ENCODE measurements at places on chromosomes 2 and 18.

DNA sequence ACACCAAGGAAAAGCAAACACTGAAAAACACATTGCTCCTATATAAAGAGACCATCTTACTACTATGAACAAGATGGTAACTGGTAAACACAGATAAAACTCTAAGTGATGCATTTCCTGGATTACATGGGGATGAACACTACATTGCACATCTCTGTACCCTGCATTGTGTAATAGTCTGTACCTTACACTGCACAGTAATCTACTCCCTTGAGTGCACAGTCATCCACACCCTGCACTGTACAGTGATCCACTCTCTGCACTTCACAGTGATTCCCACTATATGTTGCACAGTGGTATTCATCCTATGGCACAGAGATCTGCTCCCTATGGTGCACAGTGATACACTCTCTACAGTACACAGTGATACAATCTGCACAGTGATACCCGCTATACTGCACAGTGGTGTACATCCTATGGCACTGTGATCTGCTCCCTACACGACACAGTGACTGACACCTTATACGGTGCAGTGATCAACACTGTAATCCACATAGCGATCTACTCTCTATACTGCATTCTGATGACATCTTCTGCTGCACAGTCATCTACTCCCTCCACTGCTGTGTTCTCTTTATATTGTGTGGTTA, 462.2 kb upstream of the RGPD4 start:
- DNase-seq = no peak

- peak; percentile 65 for DNase-seq
Observed at GRCh38 chr2:160042054-160042453, 20.4 kb downstream of the PLA2R1 start.

GRCh38 chr2:223000872-223001796, 50.9 kb upstream of the KCNE4 start:
- no peak for DNase-seq

GRCh38 chr2:15504882-15505663, 56.1 kb downstream of the NBAS start:
- no peak for DNase-seq

DNA sequence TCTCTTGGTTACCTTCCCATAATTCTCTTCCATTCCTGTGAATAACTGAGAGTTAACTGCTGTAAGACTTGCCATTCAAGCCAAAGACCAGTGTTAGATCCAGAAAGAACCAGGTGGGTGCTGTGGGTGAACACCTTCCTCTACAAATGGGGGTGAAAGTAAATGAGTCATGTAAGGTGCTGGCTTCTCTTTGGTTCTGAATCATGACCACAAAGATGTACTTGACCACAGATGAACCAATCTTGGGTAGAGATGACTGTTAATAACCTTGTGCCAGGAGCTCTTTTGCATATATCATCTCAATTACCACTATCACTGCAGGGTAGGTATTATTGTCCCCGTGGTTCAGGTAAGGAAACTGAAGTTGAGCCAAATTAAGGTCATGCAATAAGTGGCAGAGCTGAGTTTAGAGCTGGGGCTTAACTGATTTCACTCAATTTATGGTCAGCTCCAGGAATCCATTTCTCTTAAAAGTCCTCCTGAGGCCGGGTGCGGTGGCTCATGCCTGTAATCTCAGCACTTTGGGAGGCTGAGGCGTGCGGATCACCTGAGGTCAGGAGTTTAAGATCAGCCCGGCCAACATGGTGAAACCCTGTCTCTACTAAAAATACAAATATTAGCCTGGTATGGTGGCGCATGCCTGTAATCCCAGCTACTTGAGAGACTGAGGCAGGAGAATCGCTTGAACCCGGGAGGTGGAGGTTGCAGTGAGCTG, 244.9 kb upstream of the CXCR4 start:
- no peak for DNase-seq

DNA sequence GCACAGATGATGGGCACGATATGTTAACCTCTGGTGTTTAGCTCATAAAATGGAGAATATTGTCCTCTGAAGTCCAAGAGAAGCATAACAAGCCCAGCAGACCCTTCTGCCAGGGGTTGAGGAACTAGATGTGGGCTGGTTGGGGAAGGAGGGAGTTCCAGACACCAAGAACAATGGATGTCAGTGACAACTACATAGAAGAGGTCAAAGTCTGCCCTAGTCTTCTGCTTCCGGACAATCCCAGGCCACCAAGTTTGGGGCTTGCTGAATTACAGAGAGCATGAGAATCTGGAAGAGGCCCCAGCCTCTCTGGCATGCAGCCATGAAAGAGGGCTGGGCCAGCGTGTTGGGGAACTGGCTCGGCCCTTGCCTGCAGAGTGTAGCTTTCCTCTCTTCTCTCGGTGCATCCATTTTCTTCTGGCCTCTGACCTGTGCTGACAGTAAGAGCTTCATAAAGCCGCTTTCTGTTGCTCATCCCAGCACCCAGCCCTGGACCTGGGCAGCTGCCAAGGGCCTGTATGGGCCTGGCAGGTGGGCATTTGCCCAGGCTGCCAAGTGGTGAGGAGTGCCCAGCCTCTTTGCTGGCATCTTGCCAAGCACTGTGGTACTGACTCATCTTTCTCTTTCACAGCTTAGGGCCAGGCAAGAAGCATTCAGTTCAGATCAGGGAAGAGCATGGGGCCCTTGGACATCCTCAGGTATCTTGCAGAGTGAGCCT, 14.6 kb upstream of the LAPTM4A start:
- no peak for DNase-seq

DNA sequence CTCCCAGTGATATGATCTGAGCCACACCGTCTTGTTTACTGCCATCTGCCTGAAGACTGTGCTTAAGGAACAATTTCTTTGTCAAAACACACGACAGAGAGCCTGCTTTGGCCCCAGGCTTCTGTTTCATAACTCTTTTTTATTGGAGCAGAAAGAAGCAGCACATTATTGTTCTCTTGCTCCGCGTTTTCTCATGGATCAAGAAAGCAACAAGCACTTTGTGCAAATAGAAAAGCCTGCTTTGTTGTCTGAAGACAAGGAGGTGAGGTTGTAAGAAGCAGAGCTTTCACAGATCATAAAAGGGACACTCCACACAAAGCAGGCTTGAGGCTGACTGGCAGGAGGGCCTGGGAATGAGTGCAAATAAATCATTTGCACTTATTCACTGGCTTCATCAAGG, 118.3 kb upstream of the FAM136A start:
- no peak for DNase-seq

GRCh38 chr2:2324565-2325101, 6.4 kb downstream of the MYT1L start:
- DNase-seq = no peak

DNA sequence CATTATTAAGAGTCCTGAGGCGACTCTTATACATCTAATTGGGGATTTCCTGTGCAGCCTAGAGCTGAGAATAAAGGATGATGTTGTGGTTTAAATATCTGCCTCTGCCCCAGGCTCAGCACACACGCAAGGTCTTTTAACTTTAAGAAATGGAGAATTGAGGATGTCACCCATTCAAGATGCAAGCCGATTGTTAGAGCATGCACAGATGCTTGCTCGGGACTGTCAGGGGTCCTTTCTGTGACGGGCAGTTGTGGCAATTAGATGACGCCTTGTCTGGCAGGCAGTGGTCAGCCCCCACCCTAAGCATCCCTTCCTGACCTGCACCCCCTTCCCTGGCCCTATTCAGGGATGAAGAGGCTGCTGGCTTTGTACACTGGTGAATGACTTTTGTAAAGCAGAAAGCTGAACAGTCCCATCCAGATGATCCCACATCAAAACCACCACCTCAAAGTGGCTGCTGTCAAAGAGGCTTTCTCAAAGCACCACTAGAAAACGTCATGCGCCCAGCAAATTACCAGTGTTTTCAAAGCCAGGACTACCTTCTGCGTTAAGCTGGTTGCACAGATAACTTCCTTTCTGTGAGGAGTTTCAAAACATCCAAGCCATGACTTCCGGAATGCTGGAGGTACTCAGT, 23.7 kb downstream of the FAM178B start:
- DNase-seq = peak; percentile 87

DNA sequence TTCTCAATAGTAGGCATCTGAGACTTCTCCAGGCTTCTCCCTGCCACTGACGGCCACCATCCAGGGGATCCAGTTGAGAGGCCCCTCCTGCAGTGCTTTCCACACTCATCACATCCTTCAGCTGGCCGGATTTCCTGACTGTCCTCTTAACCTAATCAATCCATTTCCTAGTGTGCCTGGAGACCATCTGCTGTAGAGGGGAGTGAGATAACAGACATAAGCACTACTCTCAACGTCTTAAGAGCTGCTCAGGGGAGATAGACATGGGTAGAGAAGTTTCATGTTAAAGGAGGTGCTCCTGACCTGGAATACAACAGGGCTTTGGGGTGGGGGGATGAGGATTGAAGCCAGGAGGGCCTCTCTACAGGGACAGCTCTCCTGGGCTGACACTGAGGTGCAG, 14.2 kb downstream of the SPR start:
- DNase-seq = no peak
